ENCODE measurements at places on chromosomes 4 and X.

GRCh38 chr4:156476359-156476758 lies 495.2 kb downstream of the PDGFC start:
- no peak for DNase-seq

- no peak for DNase-seq
These were observed 109.1 kb downstream of the PTTG2 start for GRCh38 chr4:38069271-38069760.

GRCh38 chrX:17161991-17162390 lies 213.0 kb upstream of the NHS start:
- DNase-seq, result no peak

DNA sequence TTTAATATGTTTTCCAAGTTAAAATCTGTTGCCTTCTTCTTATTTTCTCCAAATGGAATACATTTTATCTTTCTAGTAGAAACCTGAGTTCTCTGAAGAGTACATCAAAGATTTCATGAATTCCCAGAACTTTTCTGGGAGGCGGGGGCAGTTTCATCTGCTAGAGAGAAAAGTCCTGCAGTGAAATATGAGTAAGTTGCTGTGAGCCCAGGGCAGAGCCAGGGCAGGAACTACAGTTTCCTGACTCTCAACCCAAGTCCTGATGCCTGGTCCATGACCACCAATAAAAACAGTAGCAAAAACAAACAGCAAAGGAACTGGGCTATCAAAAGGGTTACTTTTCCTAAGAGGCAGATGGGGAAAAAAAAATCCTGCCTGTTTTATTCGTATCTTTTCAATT lies 239.4 kb upstream of the CTSO start:
- no peak for DNase-seq

GRCh38 chrX:130120321-130120731 lies 10.0 kb upstream of the ELF4 start:
- DNase-seq, result no peak

DNA sequence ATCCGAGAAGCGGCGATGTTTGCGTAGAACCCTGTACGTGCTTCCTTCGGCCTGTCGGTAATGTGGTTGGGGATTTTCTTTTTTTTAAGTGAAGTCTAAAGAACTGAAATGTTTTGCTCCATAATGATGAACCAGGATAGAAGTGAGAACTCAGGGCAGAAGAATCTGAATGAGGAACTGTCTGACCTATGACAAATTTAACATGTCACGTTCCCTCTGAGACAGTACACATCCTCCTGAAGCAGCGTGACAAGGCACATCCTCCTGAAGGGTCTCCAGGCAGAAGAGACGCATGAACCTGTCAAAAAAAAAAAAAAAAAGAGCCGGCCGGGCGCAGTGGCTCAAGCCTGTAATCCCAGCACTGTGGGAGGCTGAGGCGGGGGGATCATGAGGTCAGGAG lies 6.2 kb downstream of the CSF2RA start:
- DNase-seq, result no peak

DNA sequence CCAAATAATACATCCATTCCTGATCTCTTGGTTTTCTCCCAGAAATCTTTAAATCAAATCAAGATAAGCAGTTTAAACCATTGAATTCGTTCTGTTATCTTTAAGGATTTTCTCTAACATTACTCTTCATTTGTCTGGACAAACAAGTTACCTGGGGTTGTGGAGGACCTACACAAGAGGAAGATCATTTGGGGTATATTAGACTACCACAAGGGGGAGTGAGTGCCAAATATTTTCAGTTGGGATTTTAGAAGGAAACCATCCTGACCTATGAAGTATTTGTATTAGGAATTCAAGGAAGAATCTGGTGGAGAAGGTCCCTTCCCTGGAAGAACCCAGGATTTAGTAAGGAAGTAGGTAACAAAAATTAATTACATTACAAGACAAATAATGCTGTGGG lies 12.0 kb upstream of the DCHS2 start:
- no peak for DNase-seq

DNA sequence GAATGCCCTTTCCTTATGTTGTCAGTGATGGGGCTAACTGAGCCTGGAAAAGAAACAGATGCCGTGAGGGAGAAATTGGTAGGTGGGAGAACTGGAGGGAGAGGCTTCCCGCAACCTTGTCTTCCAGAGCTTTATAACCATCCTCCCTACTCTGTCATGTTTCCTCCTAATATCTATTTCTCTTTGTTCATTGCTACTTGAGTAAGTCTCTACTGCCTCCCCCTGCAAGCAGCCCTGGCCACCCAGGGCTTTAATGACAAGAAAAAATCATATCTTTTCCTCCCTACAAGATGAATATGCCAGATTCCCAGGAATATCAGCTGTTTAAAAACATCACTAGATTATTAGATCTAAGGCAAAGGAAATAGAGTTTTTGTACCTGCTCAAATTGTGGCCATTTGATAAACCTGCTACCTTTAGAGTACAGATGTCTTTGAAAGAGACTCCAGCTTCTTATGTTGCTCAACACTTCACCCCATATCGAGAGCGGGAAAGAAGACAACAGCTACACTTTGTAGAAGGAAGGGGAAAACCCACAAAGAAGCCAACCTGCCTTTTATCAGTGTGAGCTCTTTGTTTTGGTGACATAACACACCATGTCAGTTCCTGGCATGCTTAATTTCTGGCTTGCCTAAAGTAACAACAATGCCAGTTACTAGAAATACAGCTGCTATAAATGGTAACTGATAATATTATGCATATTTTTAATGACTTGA lies 186.6 kb upstream of the LEF1 start:
- DNase-seq, result no peak

GRCh38 chr4:128386761-128387599 lies 99.4 kb upstream of the PGRMC2 start:
- no peak for DNase-seq

DNA sequence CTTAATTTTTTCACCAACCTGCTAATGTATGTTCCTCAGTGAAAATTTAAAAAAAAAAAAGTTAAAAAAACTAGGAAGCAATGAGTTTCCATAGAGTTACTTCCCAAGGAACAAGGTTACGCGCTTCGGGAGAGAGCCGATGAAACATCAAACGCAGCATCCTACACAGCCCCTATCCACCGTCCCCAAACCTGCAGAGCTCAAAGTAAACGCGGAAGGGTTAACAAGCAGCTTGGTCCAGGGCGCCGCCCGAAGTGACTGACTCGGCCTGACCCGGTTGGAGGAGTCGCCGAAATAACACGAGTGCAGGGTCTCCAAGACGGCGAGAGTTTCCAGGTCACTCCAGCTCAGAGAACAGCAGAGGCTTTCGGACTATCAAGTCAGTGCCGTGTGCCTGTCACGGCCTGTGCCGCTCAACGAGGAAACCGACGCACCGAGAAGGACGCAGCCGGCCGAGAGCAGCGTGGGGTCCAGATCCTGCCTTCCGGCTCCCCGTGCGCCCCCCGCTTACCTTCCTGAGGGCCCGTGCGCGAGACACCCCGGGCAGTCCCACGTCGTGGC lies 512 bp downstream of the NOP14 start:
- DNase-seq, result no peak

DNA sequence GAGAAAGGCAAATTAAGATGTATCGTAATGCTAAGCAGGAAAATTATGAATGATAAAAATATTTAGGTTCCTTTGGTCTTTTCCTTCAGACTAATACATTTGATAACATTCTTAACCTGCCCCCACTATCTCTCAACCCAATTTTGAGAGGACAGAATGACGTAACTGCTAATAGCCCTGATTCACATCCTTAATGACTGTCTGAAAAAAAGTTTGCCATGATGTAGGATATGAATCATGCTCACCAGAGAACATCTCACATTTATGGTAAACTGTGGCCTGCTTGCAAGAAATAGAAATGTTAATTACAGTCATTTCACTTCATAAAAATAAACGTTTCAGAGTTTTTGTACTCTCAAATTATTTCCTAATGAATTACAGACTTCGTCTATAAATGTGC lies 128.0 kb upstream of the VEGFC start:
- no peak for DNase-seq

- DNase-seq, result no peak
These were observed 480.8 kb upstream of the INTU start for GRCh38 chr4:127151941-127152340.

DNA sequence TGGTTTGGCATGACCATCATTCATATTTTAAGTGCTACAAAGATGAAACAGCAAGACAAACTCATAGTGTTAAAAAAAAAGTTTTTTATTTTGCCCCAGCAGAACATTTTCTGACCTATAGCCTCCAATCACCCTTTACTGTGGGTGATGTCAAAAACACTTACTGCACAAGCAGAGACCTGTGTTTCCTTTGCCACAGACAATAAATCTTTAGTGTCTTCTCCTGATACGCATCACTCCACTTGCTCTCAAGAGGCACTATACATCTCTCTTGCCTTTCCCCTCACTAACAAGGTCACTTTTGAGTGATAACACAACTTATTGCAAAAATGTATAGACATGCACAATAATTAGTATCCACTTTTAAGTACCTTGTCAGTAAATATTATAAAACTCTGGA lies 125.6 kb downstream of the ANTXR2 start:
- DNase-seq, result no peak

- DNase-seq, result no peak
These were observed 121.1 kb downstream of the MGST2 start for GRCh38 chr4:139786494-139787354.

- DNase-seq, result no peak
These were observed 222.0 kb downstream of the SPRY1 start for GRCh38 chr4:123618606-123619005.

DNA sequence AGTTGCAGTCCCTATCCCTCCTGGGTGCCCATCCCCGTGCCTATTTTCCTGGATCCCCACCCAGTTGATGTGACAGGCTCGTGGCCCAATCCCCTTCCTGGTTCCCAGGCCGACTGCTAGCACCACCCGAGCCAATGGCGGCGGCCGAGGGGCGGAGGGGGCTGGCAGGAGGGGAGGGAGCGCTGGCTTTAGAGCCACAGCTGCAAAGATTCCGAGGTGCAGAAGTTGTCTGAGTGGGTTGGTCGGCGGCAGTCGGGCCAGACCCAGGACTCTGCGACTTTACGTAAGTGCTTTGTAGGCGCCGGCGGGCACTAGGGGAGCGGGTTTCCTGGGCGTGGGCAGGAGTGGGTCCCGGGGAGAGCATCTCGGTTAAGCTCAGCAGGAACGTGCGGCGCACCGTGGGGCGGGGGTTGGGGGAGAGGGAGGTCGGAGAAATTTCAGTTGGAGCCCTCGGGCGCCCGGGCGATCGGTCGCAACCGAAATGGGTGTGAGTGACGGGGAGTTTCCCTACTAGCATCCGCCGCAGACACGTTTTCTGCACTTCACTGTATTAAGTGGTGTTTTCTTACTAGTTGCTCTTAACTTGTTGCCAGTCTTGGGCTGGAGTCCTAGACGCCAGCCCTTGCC lies at the start of gene PLS3:
PLS3 (plus strand) TSS at position 197 of the 627 bp plus-strand sequence. CDS start 49,077 bp downstream, outside the sequence.
- DNase-seq, result no peak

GRCh38 chrX:134676436-134676835 lies 18.2 kb upstream of the PLAC1 start:
- DNase-seq, result no peak

DNA sequence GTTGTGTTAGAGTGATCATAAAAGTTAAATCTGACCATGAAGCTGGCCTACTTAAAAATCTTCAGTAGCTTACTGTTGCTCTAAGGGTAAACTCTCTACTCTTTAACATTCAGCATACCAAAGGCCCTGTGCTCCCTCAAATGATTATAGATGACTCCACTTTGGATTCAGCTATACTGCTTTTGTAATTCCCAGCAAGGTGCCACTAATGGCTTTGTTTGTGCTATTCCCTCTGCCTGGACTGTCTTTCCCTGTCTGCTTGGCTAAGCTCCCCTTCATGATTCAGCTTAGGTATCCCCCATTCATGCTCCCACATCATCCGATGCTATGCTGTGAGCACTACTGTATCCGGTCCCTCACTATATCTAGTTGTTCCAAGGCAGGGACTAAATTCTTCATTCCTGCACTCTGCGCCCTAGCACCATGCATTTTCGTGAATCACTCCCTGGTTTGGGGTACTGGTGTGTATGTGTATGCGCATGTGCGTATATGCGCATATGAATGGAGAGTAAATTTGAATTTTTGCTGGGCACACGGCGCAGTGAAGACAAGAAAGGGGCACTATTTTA lies 453 bp upstream of the PBDC1 start:
- no peak for DNase-seq

DNA sequence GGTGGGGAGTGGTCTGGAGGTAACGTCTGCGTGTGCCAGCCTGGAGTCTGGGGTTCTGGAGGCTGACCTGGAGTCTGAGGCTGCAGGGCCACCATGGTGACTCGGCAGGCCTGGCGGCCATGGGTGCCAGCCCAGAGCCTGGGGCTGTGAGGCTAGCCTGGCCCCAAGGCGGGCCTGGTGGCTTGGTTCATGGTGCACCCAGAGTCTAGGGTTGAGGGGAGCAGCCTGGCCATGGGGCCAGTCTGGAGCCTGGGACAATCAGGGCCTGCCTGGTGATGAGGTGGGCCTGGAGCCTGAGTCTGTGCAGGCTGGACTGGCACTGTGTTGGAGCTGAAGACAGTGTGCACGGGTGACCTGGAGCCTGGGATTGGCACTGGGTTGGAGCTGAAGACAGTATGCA lies 64.9 kb downstream of the CXorf49B start:
- no peak for DNase-seq

DNA sequence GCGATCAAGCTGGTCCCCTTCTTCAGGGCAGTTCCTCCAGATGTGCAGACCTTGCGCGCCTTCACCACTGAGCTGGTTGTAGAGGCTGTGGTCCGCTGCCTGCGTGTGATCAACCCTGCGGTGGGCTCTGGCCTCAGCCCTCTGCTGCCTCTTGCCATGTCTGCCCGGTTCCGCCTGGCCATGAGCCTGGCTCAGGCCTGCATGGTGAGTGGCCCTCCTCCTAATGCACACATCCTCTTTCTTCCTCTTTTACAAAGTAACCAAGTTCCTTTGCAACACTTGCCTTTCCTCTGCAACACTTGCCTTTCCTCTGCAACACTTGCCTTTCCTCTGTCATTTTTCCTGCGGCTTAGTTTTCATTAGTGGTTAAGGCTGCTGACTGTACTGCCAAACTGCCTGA lies 1.8 kb downstream of the CCDC22 start:
- DNase-seq, result no peak

- no peak for DNase-seq
These were observed 27.6 kb downstream of the CLNK start for GRCh38 chr4:10656988-10657387.

- no peak for DNase-seq
These were observed 2.2 kb upstream of the CFI start for GRCh38 chr4:109803924-109804571.
